Activated CD8-positive, alpha-beta memory T cell treated with anti-CD3 and anti-CD28 coated beads, Interleukin-2, amount 50 U/mL, for 48 hours (primary cell): ENCODE measurements at places on chromosomes 7 and 10.
A peak's percentile ranks its signal among the peaks of the same experiment; 100 is the strongest.

- no peak for DNase-seq
Observed at GRCh38 chr7:11923376-11923930, 91.5 kb upstream of the THSD7A start.

DNA sequence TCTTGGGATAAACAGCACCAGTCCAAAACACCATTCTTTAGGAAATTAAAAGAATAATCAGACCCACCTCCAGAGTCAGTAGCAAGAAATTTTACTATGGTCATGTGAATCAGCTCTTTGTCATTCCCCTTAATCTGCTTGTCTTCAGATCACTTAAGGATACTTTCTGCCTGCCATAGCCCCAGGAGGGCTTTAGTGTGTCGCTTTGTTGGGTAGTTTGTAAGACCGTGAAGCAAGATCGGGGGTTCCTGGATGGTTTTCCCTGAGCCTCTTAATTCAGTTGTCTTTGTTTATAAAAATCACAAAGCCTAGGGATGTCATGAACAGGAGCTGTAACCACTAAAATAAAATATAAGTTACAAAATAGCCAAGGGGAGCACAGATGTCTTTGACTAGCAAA is 223.6 kb downstream of the RELN start:
- no peak for DNase-seq

DNA sequence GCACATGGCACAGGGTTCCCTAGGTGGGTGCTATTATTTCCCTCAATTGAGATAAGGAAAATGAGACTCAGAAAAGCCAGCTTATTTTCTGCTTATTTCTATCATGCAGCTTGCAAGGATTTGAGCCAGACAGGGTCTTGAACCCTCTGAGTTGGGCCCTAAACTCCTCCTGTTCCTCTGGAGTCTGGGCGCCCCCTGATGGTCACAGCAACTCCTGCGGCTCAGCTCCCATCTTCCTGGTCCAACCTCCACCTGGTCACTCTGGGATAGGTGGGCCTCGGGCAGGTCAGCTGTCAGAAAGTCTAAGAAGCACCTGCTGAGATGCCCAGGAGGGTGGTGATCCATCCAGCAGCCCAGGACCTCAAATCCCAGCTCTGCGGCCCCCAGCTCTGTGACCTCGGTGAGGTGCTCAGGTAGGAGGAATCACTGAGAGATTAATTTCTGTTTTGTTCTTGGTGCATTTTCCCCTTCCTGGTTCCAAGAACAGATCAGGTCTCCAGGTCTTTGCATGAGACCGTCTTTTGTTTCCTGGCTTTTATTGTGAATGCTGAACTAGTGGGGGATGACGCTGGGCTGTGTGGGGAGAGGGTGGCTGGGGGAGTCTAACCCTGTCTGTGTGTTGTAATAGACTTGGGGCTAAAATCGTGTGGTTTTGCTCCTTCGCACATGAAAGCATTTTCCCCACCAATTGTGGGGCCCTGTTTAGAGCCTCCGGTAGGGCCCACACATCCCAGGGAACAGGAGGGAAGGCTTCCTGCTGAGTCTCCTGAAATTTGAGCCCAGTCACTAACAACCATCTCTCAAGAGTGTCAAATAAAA is 32.8 kb downstream of the TMEM130 start:
- DNase-seq, result peak; percentile 65

DNA sequence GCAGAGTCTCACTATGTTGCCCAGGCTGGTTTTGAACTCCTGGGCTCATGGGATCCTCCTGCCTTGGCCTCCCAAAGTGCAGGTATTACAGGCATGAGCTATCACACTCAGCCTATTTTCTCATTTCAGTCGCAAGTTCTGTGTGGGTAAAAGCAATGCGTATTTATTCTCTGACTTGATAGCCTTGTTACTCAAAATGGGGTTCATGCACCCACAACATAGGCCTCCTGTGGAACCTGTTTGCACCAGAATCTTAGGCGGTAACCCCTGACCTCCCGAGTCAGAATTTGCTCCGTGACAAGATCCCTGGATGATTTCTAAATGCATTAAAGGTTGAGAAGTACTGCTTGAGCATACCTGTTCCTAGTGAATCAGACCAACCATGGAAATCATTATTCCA is 7.3 kb downstream of the IL2RA start:
- DNase-seq, result peak; percentile 68

DNA sequence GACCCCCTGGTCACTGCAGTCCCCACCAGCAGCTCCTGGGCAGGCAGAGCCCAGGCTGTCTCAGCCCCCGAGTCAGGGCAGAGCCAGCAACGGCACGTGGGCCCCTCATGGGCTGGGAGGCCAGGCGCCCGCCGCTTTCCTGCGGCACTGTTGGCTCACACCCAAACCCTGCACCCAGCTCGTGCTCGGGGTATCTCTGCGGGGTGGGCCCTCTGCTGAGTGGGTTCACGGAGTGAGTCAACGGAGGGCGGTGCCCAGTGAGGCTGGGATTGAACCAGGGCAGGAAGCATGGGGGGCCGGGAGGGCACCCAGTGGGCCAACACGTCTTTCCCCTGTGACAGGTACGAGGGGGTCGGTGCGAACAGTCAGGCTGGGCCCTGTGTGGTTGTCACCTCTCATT is 28.9 kb downstream of the ADAP1 start:
- peak; percentile 89 for DNase-seq

- no peak for DNase-seq
Observed at GRCh38 chr10:133079836-133080682, 7.7 kb upstream of the ADGRA1 start.

- no peak for DNase-seq
Observed at GRCh38 chr10:18196806-18197550, 56.8 kb downstream of the CACNB2 start.

DNA sequence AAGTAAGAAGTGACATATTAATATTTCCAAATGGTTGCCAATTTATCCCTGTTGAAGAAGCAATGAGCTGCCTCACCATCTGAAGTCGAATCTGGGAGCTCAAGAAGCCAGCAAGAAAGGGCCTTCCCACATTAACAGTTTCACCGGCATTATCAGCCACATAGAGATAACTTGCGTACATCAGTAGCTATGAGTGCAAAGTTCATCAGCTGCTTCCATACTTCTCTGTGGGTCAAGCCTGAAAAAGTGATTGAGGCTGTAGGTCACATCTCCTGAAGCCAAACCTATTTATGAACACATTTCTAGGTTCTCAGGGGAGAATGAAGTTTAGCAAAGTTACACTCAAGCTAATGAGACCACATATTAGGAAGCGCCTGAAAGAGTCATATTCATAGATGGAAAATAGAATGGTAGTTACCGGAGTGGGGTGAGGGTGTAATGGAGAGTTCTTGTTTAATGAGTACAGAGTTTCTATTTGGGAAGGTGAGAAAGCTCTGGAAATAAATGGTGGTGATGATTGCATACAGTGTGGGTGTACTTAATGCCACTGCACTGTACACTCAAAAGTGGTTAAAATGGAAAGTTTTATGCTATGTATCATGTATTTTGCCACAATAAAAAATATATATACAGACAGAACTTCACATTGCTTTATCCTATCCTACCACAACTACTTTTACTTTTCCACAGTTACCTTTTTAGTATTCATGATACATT is 189.3 kb upstream of the SP4 start:
- DNase-seq, result no peak

- no peak for DNase-seq
Observed at GRCh38 chr7:33093266-33093665, 15.9 kb downstream of the RP9 start.

- DNase-seq, result no peak
Observed at GRCh38 chr7:84294847-84295455, 100.4 kb upstream of the SEMA3A start.

- no peak for DNase-seq
Observed at GRCh38 chr10:20289070-20289828, 473.0 kb downstream of the PLXDC2 start.

DNA sequence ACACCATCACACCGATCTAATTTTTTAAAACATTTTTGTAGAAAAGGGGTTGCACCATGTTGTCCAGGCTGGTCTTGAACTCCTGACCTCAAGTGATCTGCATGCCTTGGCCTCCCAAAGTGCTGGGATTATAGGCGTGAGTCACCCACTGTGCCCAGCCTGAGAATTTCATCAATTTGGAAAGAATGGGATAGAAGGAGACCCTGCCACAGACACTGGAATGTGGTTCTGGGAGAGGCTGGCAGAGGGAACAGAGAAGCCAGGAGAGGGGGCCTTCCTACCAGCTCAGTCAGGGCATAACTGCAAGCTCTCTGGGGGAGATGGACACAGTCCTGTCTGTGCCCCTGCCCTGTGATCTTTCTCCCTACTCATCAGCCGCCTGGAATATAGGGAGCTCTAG is 42.1 kb upstream of the MKRN1 start:
- DNase-seq, result no peak

- no peak for DNase-seq
Observed at GRCh38 chr7:73856941-73857340, 4.0 kb upstream of the TMEM270 start.

DNA sequence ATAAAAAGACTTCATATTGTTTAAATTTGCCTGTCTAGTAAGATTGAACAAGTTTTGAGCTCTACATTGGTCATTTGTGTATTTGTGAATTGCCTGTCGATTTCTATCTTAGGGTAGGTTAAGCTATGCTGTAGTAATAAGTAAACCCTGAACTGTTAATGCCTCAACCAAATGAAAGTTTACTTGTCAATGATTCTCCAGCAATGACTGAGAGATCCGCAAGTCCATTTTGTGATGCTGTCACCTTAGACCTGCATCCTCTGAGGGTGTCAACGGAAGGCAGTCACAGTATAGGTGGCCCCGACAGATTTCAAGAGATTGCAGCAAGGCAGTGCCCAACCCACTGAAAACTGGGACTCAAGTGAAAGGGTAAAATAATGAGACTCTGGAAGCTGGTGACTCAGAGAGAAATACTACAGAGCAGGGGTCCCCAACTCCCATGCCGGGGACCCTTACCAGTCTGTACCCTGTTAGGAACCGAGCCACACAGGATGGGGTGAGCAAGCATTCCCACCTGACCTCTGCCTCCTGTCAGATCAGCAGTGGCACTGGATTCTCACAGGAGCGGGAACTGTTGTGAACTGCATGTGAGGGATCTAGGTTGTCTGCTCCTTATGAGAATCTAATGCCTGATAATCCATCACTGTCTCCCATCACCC is 10.8 kb upstream of the PHYH start:
- DNase-seq, result no peak

DNA sequence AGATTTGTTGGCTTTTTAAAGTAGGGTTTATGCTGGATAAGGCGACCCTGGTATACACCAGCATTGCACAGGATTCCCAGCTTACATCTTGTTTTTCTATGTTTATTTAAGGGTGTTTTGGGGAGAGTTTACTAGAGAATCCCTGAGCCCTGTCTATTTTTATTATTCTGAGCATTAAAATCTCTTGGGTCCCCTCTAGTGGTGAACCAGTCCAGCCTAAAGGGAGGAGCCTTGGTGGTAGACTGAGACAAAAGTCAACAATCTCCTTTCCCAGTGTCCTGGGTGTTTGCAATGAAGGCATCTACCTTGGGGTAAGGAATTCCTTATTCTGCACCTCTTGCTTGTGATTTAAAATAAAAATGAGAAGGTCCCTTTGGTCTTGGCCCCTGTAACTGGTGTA is 38.2 kb downstream of the ANTXRL start:
- DNase-seq, result no peak

DNA sequence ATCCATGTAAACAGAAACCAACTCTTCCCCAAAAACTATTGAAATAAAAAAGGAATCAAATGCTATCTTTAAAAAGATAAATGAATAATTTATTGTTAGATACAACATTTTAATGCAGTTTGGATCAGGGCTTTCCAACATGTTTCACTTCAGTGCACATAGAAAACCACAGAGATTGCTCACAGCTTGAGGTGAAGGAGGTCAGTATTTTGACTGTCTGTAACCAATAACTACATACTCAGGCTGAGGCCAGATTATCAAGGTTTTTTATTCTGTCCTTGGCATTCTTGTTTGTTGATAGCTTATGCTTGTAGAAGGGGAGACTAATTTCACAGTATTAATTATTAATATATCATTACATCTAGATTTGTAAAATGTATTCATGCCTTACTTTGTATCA is 195.5 kb downstream of the PRKG1 start:
- no peak for DNase-seq

GRCh38 chr10:89470628-89471027 is 56.3 kb downstream of the IFIT5 start:
- no peak for DNase-seq

- DNase-seq, result no peak
Observed at GRCh38 chr7:157825325-157825724, 488.5 kb downstream of the DNAJB6 start.

DNA sequence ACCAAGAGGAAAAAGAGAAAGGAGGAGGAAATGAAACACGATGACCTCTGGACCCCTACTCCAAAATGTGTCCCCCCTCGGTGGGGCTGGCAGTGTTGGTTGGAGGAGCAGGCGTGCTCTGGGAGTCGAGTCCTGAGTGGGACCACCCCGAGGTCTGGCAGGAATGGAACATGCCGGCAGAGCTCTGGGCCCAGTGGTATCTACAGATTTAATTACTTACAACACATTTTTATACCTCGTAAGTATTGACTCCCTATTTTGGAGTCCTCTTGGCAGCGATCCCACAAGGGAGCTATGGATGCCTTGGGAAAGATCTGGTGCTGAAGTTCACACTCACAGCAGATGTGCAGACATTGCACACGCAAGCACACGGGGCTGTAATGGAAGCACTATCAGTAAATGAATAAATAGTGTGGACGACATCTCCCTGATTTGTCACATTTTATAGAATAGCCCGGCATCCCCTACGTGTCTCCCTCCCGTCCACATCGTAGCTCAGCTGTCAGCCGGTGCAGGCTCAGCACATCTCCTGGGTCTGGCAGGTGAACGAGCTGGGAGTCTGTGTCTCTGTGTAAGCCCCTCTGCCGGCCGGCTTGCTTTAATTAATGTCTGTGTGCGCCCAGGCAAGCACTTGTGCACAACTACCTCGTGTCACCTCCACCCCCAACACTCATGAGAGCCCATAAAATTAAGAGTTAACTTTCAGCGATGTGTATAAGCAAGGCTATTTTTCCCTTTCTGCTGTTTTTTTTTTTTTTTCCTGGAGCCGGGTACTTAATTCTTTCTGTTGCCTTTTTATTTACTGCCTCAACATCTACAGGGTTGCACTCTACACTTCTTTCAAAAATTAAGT is 603.2 kb downstream of the LRMDA start:
- no peak for DNase-seq

- DNase-seq, result no peak
Observed at GRCh38 chr10:123323884-123324283, 169.7 kb downstream of the BUB3 start.
